AG20443 (cell line): ENCODE measurements at places on chromosomes 6 and 20.

GRCh38 chr6:37919417-37920157 lies 100.1 kb downstream of the ZFAND3 start:
- peak; percentile 51 for DNase-seq

GRCh38 chr20:25460566-25461280 lies 53.2 kb downstream of the GINS1 start:
- DNase-seq, result no peak

GRCh38 chr6:79498842-79499241 lies 38.4 kb downstream of the LCA5 start:
- DNase-seq, result no peak

GRCh38 chr6:107083047-107083768 lies 32.1 kb downstream of the BEND3 start:
- no peak for DNase-seq

DNA sequence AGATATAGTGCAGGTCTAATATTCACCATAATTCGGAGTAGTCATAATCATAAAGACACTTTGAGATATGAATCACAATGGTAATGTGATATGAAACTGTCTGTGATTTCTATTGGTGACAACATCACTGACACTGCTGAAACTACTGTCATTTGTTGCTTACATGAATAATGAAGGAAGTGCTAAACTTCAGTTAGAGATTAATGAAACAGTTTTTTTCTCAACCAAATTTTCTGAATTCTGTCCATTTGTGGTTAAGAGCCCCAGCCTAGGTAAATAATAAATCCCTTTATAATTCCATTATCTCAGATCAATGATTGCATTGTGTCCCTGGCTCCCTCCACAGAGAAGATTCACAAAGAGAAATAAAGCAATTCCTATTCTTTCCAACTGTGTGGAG lies 122.6 kb downstream of the HIVEP2 start:
- DNase-seq, result no peak

GRCh38 chr6:137112067-137112355 lies 61.4 kb downstream of the IL22RA2 start:
- DNase-seq, result peak; percentile 50
